Hepatocyte (in vitro differentiated cells): ENCODE measurements at places on chromosomes 16 and 17. TPM values are rescaled to one million over a fixed set of nuclear protein-coding genes. Genes with fewer than 3 reads are reported as not detected.

CEP295NL gene
- total RNA-seq: 0.44 and 0.97 TPM in 2 replicates

SEZ6 gene
- 1.2 TPM in 1 of 2 replicates, not detected in the other for total RNA-seq

VAT1 gene
- total RNA-seq: 181 and 207 TPM in 2 replicates

PDILT gene
- total RNA-seq: not detected in 2 replicates

KRTAP2-1 gene
- total RNA-seq: not detected in 2 replicates

LGALS9B gene
- total RNA-seq: not detected in 2 replicates

TMIGD1 gene
- total RNA-seq: 3.2 and 3.3 TPM in 2 replicates

HYDIN gene
- 0.52 and 0.67 TPM in 2 replicates for total RNA-seq

SGCA gene
- 0.37 TPM in 1 of 2 replicates, not detected in the other for total RNA-seq

RNF213 gene
- 53.1 and 57.4 TPM in 2 replicates for total RNA-seq

CYB561 gene
- 12.9 and 15.1 TPM in 2 replicates for total RNA-seq

MAPT gene
- total RNA-seq: 0.24 and 0.37 TPM in 2 replicates

TAOK1 gene
- 46.1 and 51.7 TPM in 2 replicates for total RNA-seq

MILR1 gene
- total RNA-seq: 0.47 TPM in 1 of 2 replicates, not detected in the other

ZNF821 gene
- total RNA-seq: 12.7 and 13.5 TPM in 2 replicates

CACNA1G gene
- total RNA-seq: 2.9 and 4.8 TPM in 2 replicates

RRAD gene
- 8.2 and 8.8 TPM in 2 replicates for total RNA-seq

CD68 gene
- 64.0 and 75.5 TPM in 2 replicates for total RNA-seq

SYT17 gene
- total RNA-seq: 4.3 and 6.7 TPM in 2 replicates

GLIS2 gene
- total RNA-seq: 3.6 TPM in 2 replicates

WNK4 gene
- 1.0 and 1.5 TPM in 2 replicates for total RNA-seq

REXO5 gene
- 3.6 and 9.4 TPM in 2 replicates for total RNA-seq

EVPL gene
- total RNA-seq: 0.48 and 2.7 TPM in 2 replicates

SULT1A4 gene
- 33.3 and 40.0 TPM in 2 replicates for total RNA-seq

CD300LB gene
- total RNA-seq: not detected in 2 replicates

THRA gene
- 35.3 and 40.2 TPM in 2 replicates for total RNA-seq

FOXN1 gene
- not detected in 2 replicates for total RNA-seq

SLC35G6 gene
- total RNA-seq: 0.24 TPM in 1 of 2 replicates, not detected in the other

STARD3 gene
- total RNA-seq: 61.6 and 76.5 TPM in 2 replicates

MYOCD gene
- total RNA-seq: 7.8 and 8.4 TPM in 2 replicates

KRTAP17-1 gene
- total RNA-seq: not detected in 2 replicates

CRHR1 gene
- total RNA-seq: not detected in 2 replicates

NLGN2 gene
- total RNA-seq: 4.1 and 7.2 TPM in 2 replicates

AANAT gene
- 0.84 TPM in 1 of 2 replicates, not detected in the other for total RNA-seq

SLC35G3 gene
- not detected in 2 replicates for total RNA-seq

PCYT2 gene
- 81.1 and 84.7 TPM in 2 replicates for total RNA-seq

TM4SF5 gene
- total RNA-seq: 16.7 and 20.8 TPM in 2 replicates

MT4 gene
- not detected in 2 replicates for total RNA-seq

RPS6KB1 gene
- 17.2 and 22.4 TPM in 2 replicates for total RNA-seq

ATPAF2 gene
- total RNA-seq: 16.8 and 17.9 TPM in 2 replicates

IGF2BP1 gene
- total RNA-seq: 42.9 and 50.0 TPM in 2 replicates

CCL7 gene
- total RNA-seq: not detected in 2 replicates

MFSD6L gene
- 1.8 and 2.2 TPM in 2 replicates for total RNA-seq

SLFN12 gene
- 5.1 and 7.8 TPM in 2 replicates for total RNA-seq

GPR139 gene
- not detected in 2 replicates for total RNA-seq

IFT20 gene
- 49.9 and 62.4 TPM in 2 replicates for total RNA-seq

USP32 gene
- 37.0 and 46.9 TPM in 2 replicates for total RNA-seq

CLEC3A gene
- total RNA-seq: 3.5 and 4.7 TPM in 2 replicates

TCAP gene
- 0.90 and 1.0 TPM in 2 replicates for total RNA-seq

CBX4 gene
- total RNA-seq: 49.6 and 56.1 TPM in 2 replicates

CLDN9 gene
- total RNA-seq: 2.0 and 3.5 TPM in 2 replicates

DCAKD gene
- total RNA-seq: 31.3 and 47.4 TPM in 2 replicates

LYZL6 gene
- not detected in 2 replicates for total RNA-seq

OR3A2 gene
- total RNA-seq: not detected in 2 replicates

CNTROB gene
- 19.4 and 21.1 TPM in 2 replicates for total RNA-seq

PMP22 gene
- 111 and 113 TPM in 2 replicates for total RNA-seq

SDR42E2 gene
- not detected in 2 replicates for total RNA-seq

CCL2 gene
- total RNA-seq: 27.4 and 27.5 TPM in 2 replicates

TP53TG3D gene
- not detected in 2 replicates for total RNA-seq

IGFALS gene
- 10.6 and 11.2 TPM in 2 replicates for total RNA-seq
